ENCODE measurements at places on chromosomes 11 and 22.

GRCh38 chr11:134452838-134453155, 40.8 kb upstream of the B3GAT1 start:
- no peak for DNase-seq

DNA sequence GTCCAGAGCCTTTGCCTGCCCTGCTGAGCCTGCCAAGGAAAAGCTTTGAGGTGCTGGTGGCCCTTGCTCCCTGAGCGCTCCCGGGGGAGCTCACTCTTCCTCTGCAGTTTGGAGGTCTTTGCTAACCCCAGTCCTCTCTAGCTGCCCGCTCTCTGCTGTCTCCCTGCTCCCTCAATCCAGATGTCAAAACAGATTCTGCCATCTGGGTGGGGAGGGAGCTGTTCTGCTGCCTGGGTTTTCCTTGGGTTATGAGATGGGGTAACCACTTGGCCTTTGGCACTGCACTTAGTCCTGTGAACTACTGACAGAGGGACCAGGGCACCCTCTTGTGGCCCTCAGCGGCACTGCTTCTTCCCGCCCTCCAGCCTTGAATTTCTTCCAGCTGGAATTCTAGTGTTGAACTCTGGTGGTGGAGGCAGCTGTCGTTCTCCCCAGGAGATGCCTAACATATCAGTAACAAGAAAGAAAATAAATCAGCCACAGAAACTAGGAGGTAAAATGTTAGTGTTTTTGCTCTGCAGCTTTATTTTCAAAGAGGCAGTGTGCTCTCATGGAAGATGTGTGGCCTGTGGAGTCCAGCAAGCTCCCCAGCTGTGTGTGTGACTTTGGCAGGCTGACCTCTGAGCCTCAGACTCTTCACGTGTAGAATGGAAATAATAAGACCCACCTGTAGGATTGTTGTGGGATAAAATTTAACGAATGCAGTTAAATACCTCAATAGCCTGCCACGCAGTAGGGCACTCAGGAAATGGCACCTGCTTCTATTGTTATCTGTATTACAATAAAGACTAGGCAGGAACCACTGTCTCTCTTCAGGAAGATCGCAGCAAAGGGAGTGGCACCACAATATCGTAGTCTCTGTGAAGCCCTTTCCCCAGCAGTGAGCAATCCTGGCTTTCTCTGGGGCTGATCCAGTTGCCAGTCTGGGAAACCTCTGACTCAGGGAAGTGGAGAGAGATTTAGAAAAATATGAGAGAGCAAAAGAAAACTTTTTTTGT, 23.4 kb downstream of the ARFGAP2 start:
- DNase-seq = no peak

GRCh38 chr11:31874631-31875191, 63.6 kb upstream of the PAX6 start:
- DNase-seq = no peak

GRCh38 chr11:126405906-126406305, 50.4 kb downstream of the ST3GAL4 start:
- no peak for DNase-seq

GRCh38 chr11:70397983-70398833, at the start of gene CTTN:
TSS of gene CTTN (plus strand) at chr11:70398529. CDS start at chr11:70407298, 8,769 bp downstream.
- DNase-seq = no peak

DNA sequence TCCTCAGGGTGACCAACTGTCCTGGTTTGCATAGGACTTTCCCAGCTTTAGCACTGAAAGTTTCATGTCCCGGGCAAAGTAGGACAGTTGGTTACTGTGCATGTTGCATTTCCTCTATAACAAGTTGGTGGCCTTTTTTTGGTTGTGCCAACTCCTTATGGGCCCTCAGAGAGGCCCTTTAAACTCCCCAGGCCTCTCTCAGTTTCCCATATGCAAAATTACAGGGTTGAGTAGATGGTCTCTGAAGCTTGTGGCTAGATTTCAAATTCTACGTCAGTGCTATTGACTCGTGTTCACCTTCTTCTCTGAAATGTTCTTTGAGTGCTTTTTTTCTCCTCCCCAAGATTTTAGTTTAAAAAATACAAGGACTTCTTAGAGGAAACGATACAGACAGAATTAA, 92.5 kb downstream of the MYO18B start:
- no peak for DNase-seq

DNA sequence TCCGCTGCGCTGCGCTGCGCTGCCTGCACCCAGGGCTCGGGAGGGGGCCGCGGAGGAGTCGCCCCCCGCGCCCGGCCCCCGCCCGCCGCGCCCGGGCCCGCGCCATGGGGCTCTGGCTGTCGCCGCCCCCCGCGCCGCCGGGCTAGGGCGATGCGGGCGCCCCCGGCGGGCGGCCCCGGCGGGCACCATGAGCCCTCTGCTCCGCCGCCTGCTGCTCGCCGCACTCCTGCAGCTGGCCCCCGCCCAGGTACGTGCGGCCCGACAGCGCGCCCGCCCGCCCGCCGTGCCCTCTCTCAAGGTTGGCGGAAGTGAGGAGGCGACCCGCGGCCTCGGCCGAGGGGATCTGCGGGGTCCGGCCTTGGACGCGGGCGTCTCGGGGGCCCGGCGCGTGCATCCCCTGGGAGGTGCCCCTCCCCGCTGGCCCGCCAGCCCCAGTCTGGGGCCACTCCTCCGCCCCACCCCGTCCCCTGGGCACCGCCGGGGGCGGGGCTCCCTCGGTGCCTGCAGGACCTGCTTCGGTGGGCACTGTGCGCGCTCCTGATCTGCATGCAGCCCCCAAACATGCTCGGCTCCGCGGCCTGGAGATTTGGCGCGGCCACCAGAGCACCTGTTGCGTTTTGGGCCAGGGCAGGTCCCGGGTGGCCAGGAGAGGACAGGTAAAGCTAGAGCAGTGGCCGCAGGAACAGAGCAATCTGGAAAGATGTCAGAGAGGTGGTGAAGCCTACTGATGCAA, 429 bp downstream of the VEGFB start:
- DNase-seq = no peak

GRCh38 chr11:14346303-14346955, 12.6 kb downstream of the RRAS2 start:
- DNase-seq = no peak

DNA sequence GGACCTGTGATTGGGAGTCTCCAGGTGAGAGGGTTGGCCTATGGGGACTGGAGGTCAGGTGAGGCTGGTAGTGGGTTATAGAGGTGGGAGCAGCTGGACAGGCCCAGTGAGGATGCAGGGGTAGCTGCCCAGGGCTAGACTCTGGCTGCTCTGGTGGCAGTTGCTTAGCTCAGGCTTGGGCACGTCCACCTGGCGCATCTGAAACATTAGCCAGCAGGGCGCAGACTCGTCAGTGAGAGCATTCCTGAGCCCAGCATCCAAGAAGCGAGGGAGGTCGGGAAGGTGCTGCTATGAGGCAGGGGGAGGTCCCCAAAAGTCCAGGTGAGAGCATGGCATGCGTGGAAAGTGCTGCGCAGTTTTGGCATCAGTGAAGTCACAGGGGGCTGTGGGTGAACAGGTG, 3.5 kb upstream of the GGT1 start:
- no peak for DNase-seq

DNA sequence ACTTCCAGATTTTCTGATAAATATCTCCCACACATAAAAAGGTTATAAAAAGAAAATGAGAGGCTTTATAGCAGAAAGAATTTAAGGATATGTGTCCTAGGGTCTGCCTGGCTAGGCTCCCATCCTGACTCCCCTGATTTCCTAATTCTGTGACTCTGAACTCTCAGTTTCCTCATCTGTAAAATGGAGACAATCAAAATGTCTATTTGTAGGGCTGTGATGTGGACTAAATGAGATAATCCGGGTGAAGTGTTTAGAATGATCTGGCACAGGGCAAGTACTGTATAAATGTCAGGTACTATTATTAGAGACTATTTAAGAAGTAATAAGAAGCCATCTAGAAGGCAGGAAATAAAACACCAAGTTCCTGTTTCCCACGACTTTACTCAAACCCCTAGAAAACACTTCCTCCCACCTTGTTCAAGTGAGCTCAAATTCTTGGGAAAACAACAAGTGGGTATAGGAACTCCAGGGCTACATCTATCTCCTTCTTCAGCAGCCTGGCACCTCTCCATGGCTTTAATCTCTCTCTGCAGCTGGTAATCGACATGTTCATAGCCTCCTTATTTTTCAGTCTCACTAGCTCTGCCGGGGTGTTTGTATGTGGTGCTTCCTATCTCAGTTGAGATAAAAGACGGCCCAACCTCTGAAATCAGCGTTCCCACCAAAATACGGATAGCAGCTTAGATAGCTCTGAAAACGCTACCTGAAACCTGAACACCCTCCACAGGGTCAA, 6.7 kb downstream of the ASCC2 start:
- DNase-seq = no peak

DNA sequence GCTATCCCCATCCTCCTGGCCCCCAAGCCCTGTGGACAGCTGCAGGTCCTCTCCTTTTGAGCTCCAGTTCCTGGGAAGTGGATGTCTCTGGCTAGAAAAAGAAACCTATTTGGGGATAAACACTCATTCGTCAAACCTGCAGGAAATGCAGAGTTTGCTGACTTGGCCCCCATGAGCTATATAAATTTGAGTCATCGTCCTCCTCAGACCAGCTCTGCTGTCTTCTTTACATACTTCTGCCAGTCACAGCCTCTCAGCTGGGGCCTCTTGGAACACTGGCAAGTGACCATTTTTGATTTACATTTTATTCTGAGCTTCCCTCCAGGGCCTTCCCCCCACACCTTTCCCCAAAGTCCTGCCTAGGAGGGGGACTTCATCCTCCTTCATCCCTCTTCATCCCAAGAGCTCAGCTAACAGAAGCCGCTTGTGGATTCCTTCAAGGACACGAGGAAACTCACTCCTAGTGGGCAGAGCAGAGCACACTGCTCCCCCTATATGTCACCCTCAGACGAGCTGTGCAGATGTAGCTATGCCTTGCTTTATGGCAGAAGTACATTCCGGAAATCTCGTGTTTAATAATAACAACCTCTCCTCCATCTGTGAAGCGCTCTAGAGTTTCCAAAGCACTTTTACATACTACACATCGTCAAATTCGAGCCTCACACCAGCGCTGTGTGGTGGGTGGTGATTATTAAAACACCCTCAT, 131.8 kb downstream of the FEZ1 start:
- no peak for DNase-seq

DNA sequence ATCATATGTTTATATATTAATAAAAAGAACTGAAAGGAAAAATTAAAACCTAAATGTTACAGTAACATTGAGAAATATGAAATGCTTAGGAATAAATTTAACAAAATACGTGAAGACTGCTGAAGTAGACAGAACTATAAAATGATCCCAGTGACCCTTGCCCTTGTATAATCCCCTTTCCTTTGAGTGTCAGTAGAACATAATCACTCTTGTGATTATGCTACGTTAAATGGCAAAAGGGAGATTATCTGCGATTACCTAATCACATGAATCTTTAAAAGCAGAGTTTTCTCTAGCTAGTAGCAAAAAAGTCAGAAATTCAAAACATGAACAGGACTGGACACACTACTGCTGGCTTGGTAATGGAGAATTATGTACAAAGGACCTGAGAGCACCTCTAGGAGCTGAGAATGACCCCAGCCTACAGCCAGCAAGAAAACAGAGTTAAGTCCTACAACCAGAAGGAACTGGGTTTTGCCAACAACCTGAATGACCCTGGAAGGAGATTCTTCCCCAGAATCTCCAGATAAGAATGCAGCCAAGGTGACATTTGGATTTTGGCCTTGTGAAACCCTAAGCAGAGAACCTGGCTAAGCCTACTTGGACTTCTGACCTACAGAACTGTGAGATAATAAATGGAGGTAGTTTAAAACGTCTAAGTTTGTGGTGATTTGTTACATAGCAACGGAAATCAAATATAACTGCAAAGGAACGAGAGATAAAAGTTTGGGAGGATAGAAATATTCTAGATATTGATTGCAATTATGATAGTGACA, 157.2 kb downstream of the ATG16L2 start:
- DNase-seq = no peak

GRCh38 chr11:77474684-77475060, 778 bp upstream of the PAK1 start:
- no peak for DNase-seq

DNA sequence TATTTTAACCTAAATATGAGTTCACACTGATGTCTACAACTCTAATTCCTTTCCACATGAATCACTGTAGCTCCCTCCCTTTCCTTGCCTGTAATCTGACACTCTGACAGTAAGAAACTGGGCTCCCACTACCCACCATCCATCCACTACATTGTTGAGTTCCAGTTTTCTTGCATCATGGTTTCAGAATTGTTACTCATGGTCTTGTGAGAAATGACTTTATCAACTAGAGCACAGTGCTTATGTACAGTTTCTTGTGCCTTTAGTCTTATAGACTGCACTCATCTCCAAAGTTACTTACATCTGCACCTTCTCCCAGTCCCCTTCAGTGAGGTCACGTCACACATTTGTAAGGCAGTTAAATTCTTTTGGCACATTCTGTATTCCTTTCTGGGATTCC, 78.6 kb downstream of the RTL6 start:
- no peak for DNase-seq
